NCI-H510A (cell line): ENCODE measurements at places on chromosomes 5 and 9.

GRCh38 chr5:169192536-169192935 lies 108.4 kb downstream of the SLIT3 start:
- DNase-seq: no peak

GRCh38 chr9:71131145-71131544 lies 9.7 kb upstream of the TRPM3 start:
- no peak for DNase-seq

GRCh38 chr5:168261227-168261571 lies 30.2 kb upstream of the WWC1 start:
- no peak for DNase-seq

- no peak for DNase-seq
These were observed 79.8 kb downstream of the MUSK start for GRCh38 chr9:110748251-110748893.

- no peak for DNase-seq
These were observed 367.3 kb downstream of the NDUFS4 start for GRCh38 chr5:53927668-53928247.

DNA sequence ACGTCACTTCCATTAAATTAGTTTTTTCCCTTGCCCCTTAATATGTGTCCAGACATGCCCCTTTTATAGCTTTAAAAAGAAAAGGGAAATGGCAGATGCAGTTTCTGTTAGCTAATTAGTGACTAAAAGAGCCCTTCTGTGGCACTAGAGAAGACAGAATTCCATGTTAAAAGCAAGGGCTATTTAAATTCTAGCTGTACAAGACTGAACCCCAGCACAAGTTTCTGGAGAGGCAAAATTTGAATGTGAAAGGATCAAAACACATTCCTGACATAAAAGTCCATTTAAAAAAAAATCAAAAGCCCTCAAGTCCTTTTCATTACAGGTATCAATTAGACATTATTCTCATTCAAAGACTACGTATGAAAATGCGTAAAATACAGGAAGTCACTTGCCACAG lies 78.7 kb downstream of the HAPLN1 start:
- no peak for DNase-seq

DNA sequence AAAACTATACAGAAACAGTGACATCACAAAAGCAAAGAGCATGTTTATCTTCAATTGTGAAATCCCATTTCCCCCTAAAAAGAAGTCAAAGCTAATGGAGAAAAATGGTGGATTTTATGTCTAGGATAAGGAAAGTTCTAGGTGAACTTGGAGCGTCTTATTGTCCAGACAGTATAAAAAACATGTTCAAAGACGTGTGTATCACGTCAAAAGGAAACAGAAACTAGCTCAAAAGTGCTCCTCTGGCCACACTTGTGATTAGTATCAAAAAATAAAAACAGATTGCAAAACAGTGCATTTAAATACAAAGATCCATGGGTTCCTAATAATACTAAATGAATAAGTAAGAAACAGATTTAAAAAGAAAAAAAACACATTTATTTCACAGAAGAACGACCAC lies 568.9 kb downstream of the ANXA1 start:
- no peak for DNase-seq

DNA sequence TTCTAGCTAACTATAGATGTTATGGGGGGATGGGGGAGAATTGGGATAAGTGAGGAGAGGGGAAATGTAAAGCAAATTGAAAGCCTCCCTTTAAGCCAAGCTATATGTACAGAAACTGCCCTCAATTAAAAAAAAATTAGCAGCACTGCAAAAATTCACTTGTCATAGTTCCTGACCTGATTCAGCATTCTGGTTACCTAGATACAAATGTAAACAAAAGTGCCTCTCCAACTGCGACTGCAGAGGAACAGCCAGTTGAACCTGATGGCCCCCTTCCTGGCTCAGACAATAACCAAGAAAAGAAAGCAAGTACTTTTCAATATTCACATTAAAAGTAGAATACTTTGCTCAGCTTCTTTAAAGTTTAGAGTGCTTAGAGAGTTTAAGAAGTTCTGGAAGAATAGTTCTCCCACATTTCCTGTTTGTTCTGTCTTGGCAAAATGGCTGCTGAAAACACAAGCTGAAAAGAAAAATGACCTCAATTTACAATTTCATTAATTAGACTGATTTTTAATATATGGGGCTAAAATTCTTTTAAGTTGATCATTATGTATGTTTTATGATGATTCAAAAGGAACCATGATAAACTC lies 1.5 kb downstream of the FAM81B start:
- no peak for DNase-seq

- peak; percentile 82 for DNase-seq
These were observed 23.1 kb downstream of the SLC25A25 start for GRCh38 chr9:128091144-128091543.

- no peak for DNase-seq
These were observed 47.1 kb upstream of the SH3GL2 start for GRCh38 chr9:17531642-17532254.

DNA sequence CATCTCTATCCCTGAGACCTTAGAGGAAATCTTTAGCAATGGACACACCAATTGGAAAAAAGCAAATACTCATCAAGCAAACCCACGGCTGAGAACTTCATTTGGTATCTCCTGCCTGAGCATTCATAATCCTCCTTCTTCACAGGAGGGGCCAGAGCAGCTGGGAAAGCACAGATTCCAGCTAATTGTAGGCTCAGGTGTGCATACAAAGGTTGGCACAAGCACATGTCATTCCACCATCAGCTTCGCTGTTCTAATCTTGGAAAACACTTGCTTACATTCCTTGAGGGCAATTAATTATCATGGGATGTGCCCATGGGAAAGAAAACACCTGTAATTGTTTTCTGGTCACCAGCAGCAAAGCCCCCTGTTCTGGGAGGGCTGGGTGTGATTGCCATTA lies 376.6 kb downstream of the SPOCK1 start:
- no peak for DNase-seq

GRCh38 chr5:16883176-16883575 lies 52.9 kb downstream of the MYO10 start:
- DNase-seq: no peak

GRCh38 chr5:148179234-148179824 lies 11.0 kb downstream of the SPINK14 start:
- no peak for DNase-seq
